Hematopoietic multipotent progenitor cell (in vitro differentiated cells): ENCODE measurements at places on chromosomes 16 and 17. TPM values are rescaled to one million over a fixed set of nuclear protein-coding genes. Genes with fewer than 3 reads are reported as not detected.

RHBDL1 gene
- total RNA-seq = 0.54 TPM

SNTB2 gene
- total RNA-seq = 2.4 TPM

HOXB9 gene
- under 0.01 TPM for total RNA-seq

HIGD1B gene
- total RNA-seq = not detected

CRISPLD2 gene
- 2.2 TPM for total RNA-seq

DNA sequence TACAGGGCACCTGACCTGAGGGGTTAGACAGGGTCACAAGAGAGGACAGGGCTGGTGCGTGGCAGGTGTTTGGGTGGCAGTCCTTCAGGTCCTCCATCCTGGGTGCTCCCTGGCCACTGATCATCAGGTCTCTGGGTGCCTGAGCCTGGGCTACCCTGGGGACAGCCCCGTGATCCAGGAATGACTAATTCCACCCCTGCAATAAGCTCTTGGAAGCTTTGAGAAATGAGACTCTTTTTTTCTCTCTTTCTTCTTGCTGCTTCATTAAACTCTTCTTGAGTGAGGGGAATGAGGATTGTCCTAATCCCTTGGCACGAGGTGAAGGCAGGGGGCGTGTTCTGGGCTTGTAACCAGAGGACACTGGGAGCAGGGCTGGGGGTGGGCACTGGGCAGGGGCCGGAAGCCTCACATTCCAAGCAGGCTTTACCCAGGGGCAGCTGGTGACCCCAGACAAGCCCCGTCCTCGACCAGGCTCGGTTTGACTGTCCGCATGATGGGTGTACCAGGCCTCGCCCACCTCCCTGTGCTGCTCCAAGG lies 21.4 kb upstream of the SPNS2 start:
- no peak for DNase-seq

DNA sequence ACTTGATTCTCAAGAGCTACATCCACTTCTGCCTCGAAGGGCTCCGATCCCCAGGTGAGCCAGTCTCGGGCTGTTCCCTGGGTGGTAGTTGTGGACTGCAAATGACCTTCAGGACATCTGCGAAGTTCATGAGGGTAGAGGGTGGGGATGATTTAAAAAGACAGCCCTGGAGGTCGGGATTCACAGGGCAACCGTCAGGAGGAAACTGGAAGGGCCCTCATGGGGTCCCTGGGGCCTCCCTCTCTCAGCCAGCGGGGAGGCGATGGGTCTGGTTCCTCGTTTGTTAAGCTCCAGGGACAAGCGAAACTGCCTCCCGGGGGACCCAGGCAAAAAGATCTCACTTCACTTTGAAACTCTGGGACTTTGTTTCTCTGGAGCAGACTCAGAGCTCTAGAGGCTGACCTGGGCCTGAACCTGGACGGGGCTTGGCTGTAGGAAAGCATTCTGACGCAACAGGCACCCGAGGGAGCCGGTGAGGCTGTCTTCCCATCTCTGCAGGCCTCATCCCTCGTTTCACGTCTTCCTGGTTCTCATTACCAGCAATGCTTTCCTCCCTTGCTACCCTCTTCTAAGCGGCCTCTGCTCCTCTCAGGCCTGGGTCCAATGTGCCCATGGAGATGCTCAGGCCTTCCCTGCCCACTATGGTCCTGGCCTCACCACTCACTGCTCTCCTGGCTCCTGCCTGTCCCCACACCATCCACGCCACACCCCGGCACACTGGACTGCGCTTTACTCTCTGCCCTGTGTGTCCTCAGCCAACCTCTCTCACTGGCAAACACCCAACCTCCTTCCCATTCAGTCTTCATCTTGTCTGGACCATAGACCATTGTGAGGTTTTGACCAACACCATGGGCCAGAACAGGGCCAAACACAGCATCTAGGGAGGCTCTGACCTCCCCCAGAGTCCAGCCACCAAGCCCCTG lies 214.2 kb upstream of the TNRC6C start:
- DNase-seq = no peak

DNA sequence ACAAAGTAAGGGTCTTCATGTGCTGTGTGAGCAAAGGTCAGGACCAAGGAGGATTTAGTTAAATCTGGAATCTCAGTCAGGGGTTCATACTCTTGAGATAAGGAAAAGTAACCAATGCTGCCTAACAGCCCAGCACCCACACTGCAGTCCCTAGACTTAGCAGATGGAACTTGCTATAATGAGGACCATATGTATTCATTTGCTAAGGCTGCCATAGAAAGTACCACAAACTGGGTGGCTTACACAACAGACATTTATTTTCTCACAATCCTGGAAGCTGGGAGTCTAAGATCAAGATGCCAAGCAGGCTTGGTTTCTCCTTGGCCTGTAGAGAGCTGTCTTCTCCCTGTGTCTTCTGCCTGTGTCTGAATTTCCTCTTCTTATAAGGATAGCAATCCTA lies 20.8 kb downstream of the ZP2 start:
- no peak for DNase-seq

DNA sequence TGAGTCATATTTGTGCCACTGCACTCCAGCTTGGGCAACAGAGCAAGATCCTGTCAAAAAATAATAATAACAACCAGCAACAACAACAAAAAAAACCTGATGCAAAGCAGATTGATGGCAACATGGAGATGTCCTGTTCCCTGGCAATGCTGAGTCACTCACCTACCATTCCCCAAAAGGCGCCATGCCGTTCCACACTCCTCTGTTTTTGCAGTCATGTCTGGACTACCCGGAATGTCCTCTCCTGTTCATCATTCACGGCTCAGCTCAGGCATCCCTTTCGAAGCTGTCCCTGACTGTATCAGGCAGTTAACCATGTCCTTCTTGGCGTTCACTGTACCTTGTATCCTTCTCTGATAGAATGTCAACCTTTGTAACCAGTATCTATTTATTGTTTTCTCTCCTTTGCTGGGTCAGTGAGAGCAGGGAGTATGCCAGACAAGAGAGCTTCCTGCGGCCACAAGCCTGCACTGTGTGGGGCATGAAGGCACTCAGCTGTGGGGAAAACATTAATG lies 147.7 kb downstream of the ABCC12 start:
- no peak for DNase-seq

- DNase-seq = no peak
Observed at GRCh38 chr16:23085949-23086348, 63.3 kb downstream of the USP31 start.

DNA sequence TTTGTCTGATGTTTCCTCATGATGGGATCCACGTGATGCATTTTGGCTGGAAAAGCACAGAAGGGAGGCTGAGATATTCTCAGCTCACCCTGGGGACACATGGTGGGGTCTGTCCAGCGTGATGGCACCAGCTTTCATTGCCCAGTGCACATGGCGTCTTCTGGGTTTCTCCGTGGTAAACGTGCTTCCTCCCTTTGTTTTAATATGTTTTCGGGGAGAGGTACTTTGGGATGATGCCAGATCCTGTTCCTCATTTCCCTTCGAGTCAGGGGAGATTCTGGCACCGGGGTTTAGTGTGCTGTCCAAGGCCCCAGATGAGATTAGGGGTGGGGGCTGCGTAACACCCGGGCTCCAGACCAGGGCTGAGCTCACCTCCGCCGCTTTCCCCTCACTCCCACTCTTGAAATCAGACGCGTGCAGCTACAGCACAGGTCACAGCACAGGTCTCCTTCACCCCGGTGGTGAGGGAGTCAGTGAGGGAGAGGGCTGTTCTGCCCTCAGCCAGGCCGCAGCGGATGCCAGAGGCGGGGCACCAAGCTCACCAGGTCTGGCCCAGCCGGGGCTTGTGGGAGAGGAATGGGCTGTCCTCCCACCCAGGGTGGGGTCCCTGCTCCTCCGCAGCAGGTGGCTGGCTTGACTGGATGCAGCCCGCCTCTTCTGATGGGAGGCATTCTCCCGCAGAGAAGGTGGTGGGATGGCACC lies 33.9 kb downstream of the COX4I1 start:
- no peak for DNase-seq
